ENCODE measurements at places on chromosomes 5 and 9.

- no peak for DNase-seq
These were observed 87.3 kb downstream of the SERINC5 start for GRCh38 chr5:80168388-80169028.

GRCh38 chr5:82698026-82698425 lies 379.2 kb downstream of the TMEM167A start:
- DNase-seq, result no peak

GRCh38 chr5:139121120-139121519 lies 77.0 kb downstream of the SIL1 start:
- no peak for DNase-seq

DNA sequence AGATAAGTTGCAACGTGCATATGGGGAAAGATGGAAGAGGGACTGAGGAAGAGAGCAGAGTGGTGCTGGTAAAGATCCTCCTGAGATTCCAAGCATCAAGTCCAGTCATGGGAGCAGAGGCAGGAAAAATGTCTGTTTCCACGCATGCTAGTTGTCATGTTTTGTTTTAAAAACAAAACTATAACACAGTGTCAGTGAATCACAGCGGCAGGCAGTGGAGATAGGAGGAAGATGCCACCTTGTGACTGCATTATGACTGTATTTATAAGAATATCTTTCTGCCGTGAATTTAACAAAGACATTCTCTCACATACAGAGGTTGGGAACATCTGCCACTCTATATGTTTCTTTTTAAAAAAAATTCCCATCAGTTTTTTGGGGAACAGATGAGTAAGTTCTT lies 3.7 kb upstream of the SVEP1 start:
- peak; percentile 65 for DNase-seq

DNA sequence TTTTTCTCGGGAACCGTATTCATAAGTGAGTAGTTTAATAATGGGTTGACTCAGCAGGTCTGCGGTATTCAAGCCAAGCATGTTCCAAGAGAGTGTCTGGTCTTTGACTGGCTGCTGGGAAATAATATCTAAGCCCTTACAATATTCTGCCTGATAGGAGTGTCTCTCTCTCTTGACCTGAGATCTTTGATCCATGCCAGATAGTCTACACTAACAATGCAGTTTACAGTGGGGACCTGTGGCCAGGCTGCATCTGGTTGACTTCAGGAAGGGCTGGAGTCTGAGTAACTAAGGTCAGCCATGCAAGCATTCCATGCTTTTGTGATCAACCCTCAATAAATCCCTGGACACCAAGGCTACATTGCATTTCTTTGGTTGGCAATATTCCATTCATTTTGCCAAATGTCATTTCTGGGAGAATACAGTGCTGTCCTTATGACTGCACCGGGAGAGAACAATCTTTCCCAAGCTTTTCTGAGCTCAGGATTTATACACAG lies 195.5 kb downstream of the SEMA5A start:
- peak; percentile 43 for DNase-seq

DNA sequence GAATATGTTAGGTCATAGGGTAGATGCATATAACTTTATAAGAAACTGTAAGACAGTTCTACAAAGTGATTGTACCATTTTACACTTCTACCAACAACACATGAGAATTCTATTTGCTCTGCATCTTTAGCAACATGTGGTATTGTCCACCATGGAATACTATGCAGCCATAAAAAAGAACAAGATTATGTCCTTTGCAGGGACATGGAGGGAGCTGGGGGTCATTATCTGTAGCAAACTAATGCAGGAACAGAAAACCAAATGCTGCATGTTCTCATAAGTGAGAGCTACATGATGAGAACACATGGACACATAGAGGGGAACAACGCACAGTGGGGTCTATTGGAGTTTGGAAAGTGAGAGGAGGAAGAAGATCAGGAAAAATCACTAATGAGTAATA lies 22.2 kb upstream of the CER1 start:
- DNase-seq, result no peak

DNA sequence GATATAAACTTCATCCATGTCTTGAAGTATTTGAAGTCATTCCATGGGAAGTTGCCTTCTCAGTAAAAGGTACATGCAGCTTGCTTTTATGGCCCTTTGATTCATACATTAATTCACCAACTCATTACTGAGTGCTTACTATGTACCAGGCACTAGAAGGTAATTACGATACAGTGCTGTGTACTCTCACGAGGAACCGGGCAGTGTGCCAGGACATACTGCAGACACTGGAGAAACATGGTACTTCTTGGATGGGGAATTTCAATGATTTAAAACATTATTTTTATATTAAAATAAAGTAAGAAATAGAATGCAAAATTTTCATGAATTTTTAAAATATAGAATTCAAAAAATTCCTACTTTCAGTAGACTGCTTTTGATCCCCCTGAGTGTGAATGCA lies 71.4 kb upstream of the WDR41 start:
- no peak for DNase-seq

- DNase-seq, result no peak
These were observed 31.3 kb downstream of the GRAMD2B start for GRCh38 chr5:126454535-126454934.

GRCh38 chr5:66307647-66308241 lies 163.6 kb downstream of the SREK1 start:
- peak; percentile 86 for DNase-seq

DNA sequence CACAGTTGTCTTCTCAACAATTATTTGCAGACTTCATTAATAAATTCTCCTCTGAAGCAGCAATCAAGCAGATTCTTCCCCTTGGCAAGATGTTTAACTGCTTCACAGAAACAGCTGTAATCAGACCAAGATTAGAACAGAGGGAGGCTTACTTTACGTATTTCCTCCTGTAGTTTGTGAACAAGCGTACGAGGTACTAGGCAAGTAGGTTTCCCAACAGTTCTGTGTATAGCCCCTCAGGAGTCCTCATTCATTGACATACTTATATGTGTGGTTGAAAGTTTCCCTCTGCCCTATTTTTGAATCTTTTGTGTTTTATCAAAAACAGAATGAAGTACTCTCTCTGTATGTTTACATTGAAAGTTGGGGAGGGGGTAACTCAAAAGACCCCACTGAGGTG lies 128.0 kb downstream of the SPATA31D1 start:
- no peak for DNase-seq

DNA sequence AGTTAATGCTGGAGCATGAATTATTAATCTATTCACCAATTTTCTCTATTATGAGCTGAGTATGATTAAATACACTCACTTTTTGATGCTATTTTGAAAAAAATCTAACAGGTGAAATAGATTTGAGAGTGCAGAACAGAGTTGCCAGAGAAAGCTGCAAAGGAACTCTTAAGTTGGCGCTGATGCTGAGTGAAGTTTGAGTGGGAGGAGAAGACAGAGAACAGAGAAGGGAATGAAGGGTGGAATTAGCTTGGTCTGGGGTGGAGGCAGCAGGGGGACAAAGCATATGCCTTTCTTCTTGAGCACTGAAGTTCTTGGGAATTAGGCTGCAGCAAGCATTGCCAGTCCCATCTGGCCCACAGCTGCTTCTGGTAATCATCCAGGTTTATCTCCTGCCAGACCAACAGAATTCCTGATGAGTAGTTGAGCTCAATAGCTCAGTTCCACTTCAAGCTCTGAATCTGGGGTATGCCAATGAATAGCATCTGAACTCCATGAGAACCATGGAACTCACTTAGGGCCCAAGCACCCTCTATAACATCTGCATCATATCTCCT lies 290.1 kb downstream of the HINT1 start:
- DNase-seq, result no peak

DNA sequence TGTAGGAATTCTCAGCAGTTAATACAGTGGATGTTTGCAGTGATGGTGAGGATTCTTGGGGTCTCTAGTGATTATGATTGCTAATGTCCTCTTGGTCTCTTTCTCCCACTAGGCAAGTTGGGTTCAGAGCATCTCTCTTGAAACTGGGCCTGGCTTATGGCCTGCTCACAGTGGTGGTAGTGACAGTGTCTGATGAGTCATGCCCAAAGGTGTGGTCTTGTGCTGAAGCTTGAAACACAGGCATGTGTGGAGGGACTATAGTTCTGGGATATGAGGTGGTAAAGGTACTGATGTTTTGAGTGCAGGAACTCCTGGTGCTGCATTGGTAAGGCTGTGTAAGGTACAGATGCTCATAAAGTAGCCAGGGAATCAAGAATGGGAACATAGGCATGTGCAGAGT lies 231.1 kb downstream of the FAM170A start:
- DNase-seq, result no peak

DNA sequence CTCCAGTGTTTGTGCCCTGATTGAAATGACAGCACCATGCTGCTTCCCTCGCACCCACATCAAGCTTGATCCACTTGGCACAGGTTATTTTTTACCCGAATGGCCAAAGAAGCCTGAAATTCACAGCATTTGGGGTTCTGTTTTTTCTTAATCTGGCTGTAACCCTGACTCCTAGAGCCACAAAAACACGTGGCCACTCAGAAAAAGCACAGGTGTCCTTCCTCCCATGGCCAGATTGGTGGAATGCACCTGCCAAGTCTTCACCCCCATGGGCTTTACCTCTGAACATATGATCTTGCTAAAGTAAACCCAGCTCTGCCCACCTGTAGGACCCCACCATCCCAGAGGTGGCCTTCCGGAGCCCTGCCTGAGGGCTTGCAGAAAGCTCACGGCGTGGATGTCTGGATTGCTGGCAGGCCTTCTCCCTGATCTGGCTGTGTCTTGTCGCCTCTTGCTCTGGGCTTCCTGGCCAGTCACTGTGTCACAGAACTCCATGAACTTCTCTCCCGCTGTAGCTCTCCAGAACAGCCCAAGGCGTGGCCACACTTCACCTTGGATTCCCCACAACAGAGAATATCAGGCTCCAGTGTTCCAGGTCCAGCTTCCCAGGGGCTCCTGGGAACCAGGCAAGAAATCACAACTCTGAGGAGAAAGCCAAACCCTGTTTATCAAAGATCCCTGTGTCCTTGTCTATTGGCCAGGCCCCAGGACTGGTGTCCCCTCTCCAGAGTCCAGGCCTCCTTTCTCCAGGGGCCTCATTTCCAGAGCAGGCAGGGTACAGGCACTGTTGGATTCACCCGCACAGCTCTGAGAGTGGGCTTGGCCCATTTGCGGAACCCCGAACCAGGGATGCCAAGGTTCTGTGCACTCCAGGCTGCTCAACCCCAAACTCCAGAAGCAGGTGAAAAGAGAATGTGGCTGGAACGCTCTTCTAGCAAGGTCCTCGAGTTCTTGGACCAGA lies 272.5 kb downstream of the SYK start:
- no peak for DNase-seq

DNA sequence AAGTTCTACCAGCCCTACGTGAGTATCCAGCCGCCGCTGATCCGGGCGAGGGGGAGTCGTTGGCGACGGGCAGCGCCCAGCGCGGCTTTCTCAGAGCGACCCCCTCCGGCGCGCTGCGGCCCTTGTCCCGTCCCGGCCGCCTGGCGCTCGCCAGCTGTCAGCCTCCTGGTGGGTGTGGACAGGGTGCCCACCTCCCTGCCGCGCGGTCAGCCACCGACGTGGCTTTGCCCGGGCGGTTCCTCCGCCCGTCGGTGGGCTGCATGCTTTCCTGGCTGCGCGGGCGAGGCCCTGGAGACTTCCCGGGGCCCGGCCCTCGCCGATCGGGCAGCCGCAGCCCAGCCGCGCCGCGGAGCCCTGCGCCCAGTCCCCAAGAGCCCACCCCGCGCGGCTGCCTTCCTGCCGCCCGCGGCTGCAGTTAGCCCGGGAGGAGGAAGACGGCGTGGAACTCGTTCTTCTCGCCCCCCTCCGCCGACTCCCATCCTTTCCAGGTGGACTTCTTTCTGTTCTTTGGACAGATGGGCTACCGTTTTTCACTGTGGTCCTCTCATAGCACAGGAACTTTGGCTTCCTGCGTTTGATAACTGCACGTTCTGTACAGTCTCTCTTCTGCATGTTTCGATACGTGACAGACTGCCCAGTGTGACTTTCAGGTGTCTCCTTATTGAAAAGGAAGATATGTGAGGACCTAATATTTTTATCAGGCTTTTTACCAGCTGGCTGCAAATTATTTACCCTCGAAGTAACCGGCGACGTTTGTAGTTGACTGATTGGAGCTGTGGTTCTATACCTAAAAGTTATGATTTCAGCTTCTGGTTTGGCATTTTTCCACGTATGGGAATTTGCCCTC lies 577 bp downstream of the AP3S1 start:
- no peak for DNase-seq

GRCh38 chr5:126139086-126139485 lies 284.1 kb upstream of the GRAMD2B start:
- DNase-seq, result no peak

DNA sequence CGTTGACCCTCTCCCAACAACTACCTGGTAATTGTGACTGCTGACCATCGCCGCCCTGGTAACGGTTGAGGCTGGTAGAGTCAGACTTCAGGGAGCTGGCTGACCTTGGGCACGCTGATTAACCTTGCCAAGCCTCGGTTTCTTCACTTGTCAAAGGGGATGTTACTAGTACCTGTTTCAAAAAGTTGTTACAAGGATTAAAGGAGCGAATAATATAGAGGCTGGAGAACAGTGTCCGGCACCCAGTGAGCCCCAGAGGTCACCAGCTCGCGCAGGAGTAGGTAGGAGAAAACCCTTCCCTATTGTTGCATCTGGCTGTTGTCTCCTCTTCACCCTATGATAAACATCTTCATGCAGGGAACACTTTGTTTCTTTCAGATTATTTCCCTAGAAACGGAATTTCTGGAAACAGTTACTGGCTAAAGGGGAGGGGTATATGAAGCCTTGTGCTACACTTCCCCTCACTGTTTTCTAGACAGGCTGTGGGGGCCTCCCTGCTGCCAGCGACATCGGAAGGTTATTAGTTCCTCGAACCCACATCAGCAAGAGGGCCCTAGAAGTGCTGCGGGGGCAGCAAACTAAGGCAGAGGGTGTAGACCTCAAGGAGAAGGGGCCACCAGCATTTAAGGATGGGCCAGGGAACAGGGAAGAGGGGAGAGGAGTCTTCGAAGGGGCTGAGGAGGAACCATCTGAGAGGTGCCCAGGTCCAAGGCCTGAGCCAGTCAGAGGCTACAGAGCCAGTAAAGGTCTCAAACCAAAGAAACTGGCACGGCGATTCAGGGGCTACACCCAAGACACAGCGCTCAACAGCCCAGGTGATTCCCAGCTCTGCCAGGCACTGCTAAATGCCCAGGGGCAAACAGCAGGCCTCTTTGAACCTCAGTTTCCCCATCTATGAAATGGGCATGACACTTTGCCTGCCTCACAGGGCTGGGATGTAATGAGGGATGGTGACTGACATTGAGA lies 37.6 kb downstream of the HRH2 start:
- DNase-seq, result no peak

DNA sequence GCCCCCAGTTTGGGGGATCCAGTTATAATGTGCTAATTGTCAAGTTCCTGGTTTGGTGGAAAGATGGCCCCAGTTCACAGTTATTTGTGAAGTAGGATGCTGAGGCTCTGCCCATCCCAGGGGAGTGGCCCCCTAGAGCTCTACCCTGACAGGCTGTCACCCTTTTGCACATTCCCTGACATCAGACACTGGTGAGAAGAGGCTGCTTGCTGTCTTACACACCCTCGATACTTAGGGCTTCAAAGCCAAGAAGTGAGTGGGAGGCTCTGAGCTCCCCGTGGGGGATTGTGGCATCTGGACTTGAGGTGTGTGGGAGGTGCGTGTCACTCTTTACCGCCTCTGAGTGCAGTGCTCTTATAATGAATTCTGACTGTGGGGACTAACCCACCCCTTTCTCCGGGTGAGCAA lies 168.5 kb downstream of the DOCK2 start:
- DNase-seq, result peak; percentile 41
